ENCODE measurements at places on chromosomes 4 and X. TPM values are rescaled to one million over a fixed set of nuclear protein-coding genes. Genes with fewer than 3 reads are reported as not detected.

The STK26 gene
- 12.2 TPM for total RNA-seq

The GPRIN3 gene
- 0.83 TPM for total RNA-seq

The USP26 gene
- not detected for total RNA-seq

The PAGE2B gene
- not detected for total RNA-seq

The RAB40A gene
- total RNA-seq: 14.1 TPM

The CXCL3 gene
- 3.2 TPM for total RNA-seq

The GRID2 gene
- not detected for total RNA-seq

The ADRA2C gene
- total RNA-seq: 3.2 TPM

DNA sequence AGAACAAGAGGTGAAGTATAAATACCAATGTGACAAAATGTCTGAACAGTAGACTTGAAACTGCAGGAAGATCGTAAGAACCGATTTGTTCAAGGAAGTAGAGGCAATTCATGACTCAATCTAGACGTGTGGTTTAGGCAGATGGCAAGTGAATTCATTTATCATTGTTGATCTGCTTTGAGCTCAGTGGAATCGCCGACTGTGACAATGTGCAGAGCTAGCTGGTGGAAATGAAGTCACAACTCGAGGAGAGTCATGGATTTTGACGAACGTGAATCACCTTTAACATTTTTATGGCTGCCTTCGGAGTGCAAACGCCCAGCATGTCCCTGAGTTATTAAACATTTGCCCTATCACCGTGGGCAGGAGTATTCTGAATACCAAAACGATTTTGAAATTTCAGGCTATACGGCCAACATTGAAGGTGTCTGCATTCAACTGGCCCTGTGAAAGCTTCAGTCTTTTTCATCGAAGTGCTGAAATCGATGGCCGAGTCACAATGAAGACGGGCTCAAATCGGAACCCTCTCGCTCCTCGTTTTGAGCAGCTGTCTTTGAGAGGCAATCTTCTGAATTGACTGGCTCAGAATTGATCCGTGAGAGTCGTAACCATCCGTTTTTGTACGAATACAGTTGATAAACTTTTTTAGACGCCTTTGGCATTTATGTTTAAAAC is 689 bp upstream of the OGT start:
- peaks cover 3% of the 10 kb centered on the region for H3K36me3 ChIP-seq
- peak overlapping the region; percentile 92 for H3K27ac ChIP-seq
- H3K27me3 ChIP-seq: no peaks in the 10 kb centered on the region
- H3K4me3 ChIP-seq: peak overlapping the region; percentile 66
- DNase-seq: no peak

DNA sequence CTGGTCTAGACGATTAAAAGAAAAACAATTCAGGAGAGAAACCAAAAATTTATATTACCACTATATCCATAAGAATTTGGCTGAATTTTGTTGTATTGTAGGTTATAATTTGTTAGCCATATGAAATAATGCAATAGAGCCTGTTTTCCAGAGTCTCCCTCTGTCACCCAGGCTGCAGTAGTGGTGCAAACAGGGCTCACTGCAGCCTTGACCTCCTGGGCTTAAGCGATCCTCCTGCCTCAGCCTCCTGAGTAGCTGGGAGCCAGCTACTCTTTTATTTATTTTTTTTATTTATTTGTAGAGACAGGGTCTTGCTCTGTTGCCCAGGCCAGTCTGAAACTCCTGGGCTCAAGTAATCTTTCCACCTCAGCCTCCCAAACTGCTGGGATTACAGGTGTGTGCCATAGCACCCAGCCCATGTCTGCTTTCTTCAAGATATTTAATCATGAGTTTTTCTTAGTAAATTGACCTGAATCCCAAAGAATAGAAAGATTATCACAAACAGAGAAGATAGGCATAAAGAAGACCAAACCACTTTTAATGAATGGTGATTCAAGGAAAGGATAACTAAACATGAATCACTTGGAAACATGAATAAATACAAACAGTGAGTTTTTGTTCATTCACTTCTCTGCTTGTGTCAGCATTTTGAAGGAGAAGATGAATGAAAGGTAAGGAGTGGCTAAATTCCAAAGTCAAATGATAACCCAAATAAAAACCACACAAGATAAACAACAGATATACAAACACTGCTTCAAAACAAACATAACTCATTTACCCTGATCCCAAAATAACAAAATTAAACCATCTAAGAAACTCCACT is 82.1 kb downstream of the PPP3CA start:
- H3K4me1 ChIP-seq: peaks cover 5% of the 10 kb centered on the region
- H3K4me3 ChIP-seq: no peak overlapping the region
- no peaks in the 10 kb centered on the region for H3K27me3 ChIP-seq
- no peak overlapping the region for H3K27ac ChIP-seq
- no peaks in the 10 kb centered on the region for H3K36me3 ChIP-seq

- H3K4me3 ChIP-seq: no peak overlapping the region
- H3K4me1 ChIP-seq: no peaks in the 10 kb centered on the region
- H3K36me3 ChIP-seq: no peaks in the 10 kb centered on the region
- no peak for DNase-seq
- no peak overlapping the region for H3K27ac ChIP-seq
Measured at GRCh38 chrX:14194711-14195110, 165.0 kb upstream of the GEMIN8 start.

GRCh38 chr4:87299898-87300297 is 22.8 kb downstream of the HSD17B13 start:
- H3K27me3 ChIP-seq: no peaks in the 10 kb centered on the region
- H3K4me1 ChIP-seq: no peaks in the 10 kb centered on the region
- no peaks in the 10 kb centered on the region for H3K36me3 ChIP-seq
- no peak for DNase-seq
- no peak overlapping the region for H3K4me3 ChIP-seq
- H3K27ac ChIP-seq: no peak overlapping the region

- peak overlapping the region; percentile 46 for H3K27ac ChIP-seq
- H3K36me3 ChIP-seq: no peaks in the 10 kb centered on the region
- H3K4me1 ChIP-seq: no peaks in the 10 kb centered on the region
- H3K27me3 ChIP-seq: no peaks in the 10 kb centered on the region
Measured at GRCh38 chr4:39427520-39428114, 20.9 kb downstream of the KLB start.

- no peaks in the 10 kb centered on the region for H3K4me1 ChIP-seq
- no peak overlapping the region for H3K27ac ChIP-seq
- peaks cover 9% of the 10 kb centered on the region for H3K36me3 ChIP-seq
- DNase-seq: no peak
- no peak overlapping the region for H3K4me3 ChIP-seq
Measured at GRCh38 chrX:38304010-38304409, 23.3 kb downstream of the RPGR start.

DNA sequence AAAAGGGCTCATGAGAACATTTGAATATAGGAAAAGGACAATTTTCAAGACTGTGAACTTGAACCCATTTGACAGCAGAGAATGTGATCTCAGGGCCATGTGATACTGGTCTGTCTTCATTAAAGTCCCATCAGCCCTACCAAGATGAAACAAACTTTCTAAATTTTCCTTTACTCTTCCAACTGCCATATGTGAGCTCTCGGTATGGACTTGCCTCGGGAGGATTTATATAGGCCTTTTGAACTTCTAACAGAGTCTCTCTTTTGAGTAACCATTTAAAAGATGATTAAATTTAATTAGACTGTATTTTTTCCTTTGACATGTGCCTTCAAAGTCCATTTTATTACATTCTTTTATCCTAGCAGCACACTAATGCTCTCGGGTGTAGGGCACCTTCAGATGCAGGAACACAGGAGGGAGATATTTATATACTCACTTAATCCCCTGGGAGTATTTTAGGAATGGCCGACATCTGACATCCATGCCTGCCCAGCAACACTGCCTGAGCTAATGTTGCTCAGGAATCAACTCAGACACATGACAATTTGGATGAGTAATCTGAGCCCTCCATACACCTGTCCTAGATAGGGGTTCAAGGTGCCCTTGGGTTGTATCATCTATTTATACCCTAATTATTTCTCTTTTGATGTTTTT is 155.0 kb downstream of the SLC7A11 start:
- H3K36me3 ChIP-seq: no peaks in the 10 kb centered on the region
- H3K4me3 ChIP-seq: no peak overlapping the region
- DNase-seq: no peak
- H3K27me3 ChIP-seq: no peaks in the 10 kb centered on the region

DNA sequence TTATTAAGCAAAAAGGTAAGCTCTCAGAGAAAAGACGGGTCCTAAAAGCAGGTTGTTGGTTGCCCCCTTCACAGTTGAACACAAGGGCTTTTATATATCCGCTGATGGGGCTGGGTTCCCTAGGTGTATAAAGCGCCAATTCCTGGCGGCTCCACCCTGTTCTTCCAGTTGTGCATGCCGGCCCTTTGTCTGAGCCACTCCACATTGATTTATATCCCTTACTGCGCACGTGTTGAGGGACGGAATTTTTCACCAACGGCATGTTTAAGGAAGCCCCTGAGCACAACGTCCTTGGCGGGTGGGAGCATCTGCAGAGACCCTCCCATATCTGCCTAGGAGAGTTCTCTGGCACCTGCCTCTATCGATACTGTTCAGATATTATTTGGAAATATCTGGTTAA is 135.7 kb downstream of the DTHD1 start:
- H3K27ac ChIP-seq: no peak overlapping the region
- no peak overlapping the region for H3K4me3 ChIP-seq
- H3K36me3 ChIP-seq: no peaks in the 10 kb centered on the region
- DNase-seq: no peak
- peaks cover 19% of the 10 kb centered on the region for H3K27me3 ChIP-seq
- no peaks in the 10 kb centered on the region for H3K4me1 ChIP-seq

- no peak overlapping the region for H3K27ac ChIP-seq
- no peaks in the 10 kb centered on the region for H3K27me3 ChIP-seq
- no peaks in the 10 kb centered on the region for H3K4me1 ChIP-seq
- DNase-seq: no peak
Measured at GRCh38 chrX:27953171-27953570, 28.1 kb downstream of the DCAF8L1 start.

DNA sequence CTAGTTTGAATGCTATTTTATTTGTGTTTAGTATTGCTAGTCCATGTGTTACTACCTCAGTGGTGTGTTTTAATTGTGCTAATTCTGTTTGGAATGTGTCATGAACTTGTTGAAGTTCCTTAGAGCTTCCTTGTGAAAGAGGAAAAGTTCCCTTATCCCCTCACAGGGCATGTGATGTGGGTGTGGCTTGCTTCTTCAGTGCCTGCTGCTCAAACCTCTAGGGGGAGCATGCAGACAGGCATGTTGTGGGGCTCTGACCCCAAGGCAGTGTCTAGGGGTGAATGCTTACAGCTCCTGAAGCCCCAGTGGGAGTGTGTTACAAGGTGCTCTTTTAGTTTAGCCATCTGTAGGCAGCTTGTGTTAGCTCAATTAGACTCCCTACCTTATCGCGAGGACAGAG is 86.5 kb downstream of the MAGED4 start:
- no peaks in the 10 kb centered on the region for H3K27me3 ChIP-seq
- H3K4me1 ChIP-seq: no peaks in the 10 kb centered on the region
- H3K36me3 ChIP-seq: no peaks in the 10 kb centered on the region
- no peak for DNase-seq
- H3K27ac ChIP-seq: no peak overlapping the region

DNA sequence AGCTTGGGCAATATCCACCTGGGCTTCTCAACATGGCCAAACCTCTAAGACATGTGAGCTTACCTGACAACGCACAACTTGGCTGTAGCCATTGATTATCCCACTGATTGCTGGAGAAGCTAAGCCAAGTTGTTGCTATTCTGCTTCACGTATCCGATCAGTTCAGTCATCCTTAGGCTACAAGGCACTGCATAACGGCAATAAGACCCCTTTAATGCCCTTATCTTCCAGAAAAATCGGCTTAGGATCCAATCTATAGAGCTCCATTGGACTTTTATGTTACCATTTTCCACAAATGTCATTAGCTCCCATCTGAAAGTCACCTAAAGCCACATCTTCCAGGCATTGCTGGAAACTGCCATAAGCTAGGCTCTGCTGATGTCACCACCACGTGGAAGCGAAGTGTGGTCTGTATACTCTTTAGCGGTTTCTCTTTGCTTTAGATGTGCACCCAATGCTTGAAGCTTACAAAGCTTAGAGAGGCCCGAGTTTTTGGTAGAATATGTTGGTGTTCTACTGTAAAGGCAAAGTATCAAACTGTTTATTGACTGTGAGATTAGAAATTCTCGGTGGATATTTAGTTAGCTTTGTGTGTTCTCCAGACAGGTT is 163.1 kb downstream of the CPE start:
- H3K36me3 ChIP-seq: no peaks in the 10 kb centered on the region
- H3K4me3 ChIP-seq: no peak overlapping the region
- no peak overlapping the region for H3K27ac ChIP-seq
- no peak for DNase-seq
- H3K4me1 ChIP-seq: no peaks in the 10 kb centered on the region

DNA sequence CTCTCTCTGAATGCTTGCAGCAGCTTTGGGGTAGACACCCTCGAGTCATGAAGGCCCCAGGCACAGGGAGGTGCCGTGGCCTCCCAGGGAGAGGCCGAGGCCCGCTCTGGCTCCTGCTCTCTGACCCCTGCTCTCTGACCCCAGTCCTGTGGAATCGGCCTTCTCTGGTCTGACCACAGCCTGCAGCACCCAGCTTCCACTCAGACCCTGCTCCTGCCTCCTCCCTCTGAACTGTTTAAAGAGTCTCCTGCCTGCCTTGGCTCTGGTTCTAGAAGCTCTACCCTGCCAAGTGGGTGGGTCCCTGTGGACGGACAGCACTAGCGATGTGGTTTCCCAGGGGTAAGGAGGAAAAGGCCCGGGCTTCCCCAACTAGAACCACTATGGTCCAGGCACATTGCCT is 78.2 kb upstream of the TMEM150C start:
- peaks cover 7% of the 10 kb centered on the region for H3K36me3 ChIP-seq
- no peak for DNase-seq
- H3K4me3 ChIP-seq: no peak overlapping the region
- H3K27ac ChIP-seq: no peak overlapping the region
- H3K27me3 ChIP-seq: no peaks in the 10 kb centered on the region

DNA sequence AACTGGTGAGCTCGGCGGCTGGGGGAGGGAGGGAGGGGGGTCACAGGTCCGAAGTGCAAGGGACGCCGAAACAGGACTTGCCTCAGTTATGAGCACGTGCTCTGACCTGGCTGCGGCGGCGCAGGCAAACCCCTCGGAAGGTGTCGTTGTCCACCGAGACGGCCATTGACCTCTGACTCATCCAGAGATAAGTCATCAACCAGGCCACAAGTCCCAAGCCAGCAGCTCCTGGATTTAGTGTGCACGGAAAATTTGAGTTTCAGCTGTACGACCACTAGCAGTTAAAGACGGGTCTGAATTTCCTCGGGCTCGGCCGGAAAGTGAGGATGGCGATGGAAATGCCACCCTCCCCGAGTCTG is 674 bp downstream of the SH3D19 start:
- H3K36me3 ChIP-seq: no peaks in the 10 kb centered on the region
- peak overlapping the region; percentile 80 for H3K4me3 ChIP-seq
- H3K27me3 ChIP-seq: peaks cover 13% of the 10 kb centered on the region
- H3K4me1 ChIP-seq: peaks cover 10% of the 10 kb centered on the region

- no peaks in the 10 kb centered on the region for H3K27me3 ChIP-seq
- H3K4me1 ChIP-seq: no peaks in the 10 kb centered on the region
- DNase-seq: no peak
- no peak overlapping the region for H3K27ac ChIP-seq
- H3K4me3 ChIP-seq: no peak overlapping the region
Measured at GRCh38 chrX:80471582-80471981, 51.3 kb downstream of the TENT5D start.
